NCI-H1105 (cell line): ENCODE measurements at places on chromosomes 7 and 10.

DNA sequence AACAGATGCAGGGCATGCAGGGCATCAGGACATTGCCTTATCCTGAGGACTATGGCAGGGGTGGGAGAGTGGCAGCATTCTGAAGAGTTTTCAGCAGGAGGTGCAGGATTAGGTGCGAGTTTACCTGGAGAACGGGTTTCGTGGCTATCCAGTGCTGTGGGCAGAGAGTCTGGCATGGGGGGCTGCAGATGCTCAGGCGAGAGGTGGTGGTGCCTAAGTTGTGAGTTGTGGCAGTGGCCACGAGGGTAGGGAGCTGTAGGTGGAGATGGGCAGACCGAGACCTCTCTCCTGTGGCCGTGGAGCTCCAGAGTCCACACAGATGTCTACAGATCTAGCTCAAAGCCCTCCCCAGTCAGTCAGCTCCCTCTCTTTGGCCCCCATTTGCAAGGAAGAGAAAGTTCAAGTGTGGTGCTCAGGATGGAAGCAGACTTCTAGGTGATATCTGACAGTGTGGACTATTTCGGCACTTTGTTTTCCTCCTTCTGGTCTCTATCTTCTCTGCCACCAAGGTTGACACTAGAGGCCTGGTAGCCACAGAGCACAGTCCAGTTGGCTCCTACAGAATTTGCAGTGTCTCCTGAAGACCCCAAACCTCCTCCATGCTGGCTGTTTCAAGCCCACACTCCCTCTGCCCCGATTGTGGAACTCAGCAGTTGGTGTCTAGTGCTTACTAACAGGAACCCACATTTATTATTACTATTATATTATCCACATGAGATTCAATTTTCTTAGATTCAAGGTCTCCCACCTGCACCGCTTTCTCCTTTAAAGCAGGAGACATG, 955.7 kb upstream of the ZNF722 start:
- DNase-seq, result no peak

GRCh38 chr7:96238976-96239766, 82.7 kb downstream of the SLC25A13 start:
- no peak for DNase-seq

DNA sequence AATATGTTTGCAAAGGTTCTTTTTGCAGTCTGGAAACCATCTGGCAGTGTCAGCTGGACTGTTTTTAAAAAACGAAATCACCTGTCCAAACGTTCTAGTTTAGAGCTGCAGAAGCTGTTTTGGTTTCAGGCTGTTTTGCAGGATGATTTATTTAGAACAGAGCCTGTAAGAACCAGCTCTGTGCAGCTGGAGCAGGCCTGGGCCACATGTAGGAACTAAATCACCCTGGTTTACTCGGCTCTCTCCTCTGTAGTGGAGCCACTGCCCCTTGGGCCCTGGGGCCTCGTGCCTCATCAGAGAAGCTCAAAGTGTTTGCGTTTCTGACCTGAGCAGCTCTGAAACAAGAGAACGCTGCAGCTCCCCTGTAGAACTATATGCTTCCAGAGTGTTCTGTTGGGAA, 142.5 kb downstream of the ACTR3B start:
- no peak for DNase-seq

DNA sequence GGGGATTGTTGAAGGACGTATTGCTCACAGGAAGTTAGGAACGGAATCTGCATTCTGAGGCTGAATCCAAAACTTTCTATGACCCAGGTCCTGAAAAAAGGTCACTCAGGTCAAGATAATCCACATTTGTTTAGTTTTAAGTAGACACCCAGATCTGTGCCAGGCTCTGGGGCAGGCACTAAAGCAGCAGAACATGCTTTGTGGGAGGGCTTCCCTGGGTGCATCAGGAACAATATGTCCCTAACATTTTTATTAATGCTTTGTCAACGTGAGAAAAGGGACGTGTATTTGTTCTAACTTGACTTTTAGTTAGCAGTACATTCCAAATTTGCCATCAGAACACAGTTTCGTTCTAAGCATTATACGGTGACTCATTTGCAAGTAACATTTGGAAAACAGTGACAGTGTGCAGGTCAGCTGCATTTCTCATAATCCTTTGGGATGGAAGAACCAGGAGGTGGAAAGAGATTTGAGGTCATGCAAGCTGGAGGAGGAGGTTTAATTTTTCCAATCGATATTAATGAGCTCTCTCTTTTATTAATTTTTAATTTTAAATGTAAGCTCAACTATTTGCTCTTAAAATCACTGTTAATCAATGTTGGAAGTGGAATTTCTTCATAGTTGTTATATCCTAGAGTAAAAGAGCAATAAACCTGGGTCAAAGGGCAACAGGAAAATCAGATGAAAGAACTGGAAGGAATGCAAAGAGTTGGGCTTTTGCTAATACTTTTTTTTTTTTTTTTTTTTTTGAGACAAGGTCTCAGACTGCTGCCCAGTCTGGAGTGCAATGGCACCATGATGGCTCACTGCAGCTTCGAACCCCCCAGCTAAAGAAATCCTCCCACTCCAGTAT, 35.0 kb downstream of the TAS2R41 start:
- no peak for DNase-seq

GRCh38 chr7:17275749-17276671, 22.4 kb upstream of the AHR start:
- no peak for DNase-seq
